ENCODE measurements at places on chromosomes 12 and 14. TPM values are rescaled to one million over a fixed set of nuclear protein-coding genes. Genes with fewer than 3 reads are reported as not detected.

Gene SDR9C7
- 0.22 TPM for total RNA-seq

Gene TMEM52B
- total RNA-seq, result not detected

GRCh38 chr14:89973234-89973823, 17.6 kb downstream of the TDP1 start:
- DNase-seq, result peak; percentile 76

DNA sequence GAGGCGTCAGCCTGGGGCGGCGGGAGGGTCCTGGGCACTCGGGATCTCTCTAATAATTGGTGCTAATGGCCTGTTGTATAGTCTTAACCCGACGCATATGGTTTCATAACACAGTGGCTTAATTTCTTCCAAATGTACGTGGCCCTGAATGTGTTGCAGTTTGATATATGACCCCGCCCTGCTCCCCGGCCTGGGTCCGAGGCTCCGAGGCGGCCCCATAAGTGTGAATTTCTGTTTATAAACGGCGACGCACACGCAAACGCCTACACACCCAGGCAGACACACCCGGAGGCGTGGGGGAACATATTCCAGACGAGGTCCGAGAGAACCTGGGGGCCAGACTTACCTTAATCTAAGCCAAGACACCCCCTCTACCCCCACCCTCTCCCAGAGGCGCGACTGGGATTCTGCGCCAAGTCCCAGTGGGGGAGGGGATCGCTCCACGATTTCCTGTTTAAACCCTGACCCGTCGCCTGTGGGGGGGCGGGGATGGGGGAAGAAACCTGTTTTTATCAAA, 9.7 kb upstream of the HOXC6 start:
- peak; percentile 73 for DNase-seq

- DNase-seq, result no peak
Measured at GRCh38 chr14:104792945-104793702, 2.4 kb downstream of the AKT1 start.

GRCh38 chr12:91178139-91178561, 4.5 kb downstream of the DCN start:
- peak; percentile 93 for DNase-seq

- peak; percentile 17 for DNase-seq
Measured at GRCh38 chr12:100058482-100059029, 73.8 kb upstream of the ANKS1B start.

DNA sequence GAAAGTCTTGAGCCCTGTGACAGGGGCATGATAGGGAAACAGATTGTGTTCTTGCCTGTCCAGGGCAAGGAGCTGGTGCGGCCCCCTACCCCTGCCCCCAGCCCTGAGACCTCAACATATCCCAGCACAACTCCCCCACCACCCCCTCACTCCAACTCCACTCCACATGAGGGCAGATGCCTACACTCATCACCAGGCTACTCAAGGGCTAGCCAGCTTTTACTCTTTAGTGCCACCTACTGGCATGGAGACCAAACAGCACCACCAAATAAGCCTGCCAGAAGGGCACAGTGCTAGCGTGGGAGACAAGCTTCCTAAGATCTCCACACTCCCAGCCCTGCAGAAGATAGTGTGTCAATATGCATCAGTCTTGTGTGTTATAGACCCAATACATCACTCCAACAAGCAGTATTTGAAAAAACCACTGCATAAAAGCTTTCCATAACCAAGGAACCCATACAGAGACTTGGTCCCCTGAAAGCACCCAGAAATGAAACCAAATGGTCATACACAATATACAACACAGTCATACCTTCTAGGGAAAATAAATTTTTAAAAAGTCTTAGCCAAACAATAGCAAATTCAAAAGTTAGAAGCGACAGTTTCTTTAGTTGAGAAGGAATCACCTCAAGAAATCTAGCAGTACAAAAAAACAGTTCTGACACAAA, 154.4 kb downstream of the KCNK10 start:
- DNase-seq, result peak; percentile 12

GRCh38 chr14:80606347-80606772, 335.2 kb downstream of the CEP128 start:
- no peak for DNase-seq

DNA sequence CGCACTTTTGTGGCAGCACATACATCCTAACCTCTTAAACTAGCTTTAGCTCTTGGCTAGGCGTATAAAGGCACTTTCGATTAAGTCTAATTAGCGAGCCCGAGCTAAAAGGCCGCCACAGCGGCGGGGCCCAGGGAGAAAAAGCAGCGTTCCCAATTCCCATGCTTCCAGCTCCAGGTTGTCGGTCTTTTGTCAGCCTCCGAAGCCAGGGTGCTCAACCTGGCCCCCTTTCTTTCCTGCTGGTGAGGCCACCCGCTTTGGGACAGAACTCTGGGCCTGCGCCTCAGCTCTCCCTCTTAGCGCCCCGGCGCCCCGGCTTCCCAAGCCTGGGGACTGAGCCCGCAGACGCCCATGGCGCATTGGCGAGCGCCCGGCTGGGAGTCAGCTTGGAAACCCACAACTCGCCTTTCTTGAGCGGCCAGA, 33.3 kb upstream of the TBX5 start:
- DNase-seq, result no peak

DNA sequence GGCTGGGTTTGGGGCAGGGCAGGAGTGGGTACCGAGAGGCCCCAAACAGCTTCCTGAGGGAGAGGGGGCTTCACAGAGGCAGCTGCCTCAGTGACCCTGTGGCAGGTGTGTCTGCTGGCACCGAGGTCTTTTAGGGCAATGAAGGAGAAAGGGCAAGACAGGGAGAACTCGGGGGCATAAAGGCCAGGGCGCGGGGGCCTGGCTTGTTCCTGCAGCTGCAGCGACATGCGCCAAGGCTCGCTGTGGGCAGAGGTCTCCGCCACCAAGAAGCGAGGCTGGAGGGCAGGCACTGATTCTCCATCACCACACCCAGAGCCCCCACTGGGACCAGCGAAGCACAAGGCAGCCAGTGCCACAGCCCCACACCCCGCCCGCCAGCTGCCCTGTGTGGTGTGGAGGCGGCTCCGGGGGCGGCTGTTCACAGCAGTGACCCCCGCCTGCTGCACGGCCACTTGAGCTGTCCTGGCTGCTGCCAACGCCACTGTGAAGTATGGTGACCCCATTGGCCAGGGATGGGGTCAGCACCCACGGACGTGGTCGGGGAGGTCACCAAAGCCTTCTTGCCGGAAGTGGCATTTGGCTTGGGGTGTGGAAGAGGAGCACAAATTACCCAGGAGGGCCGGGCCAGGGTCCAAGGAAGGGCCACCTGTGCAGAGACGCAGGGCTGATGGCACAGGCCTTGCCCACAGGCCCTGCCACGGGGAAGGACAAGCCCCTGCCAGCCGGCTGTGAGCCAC, 16.4 kb downstream of the BAG5 start:
- peak; percentile 44 for DNase-seq

DNA sequence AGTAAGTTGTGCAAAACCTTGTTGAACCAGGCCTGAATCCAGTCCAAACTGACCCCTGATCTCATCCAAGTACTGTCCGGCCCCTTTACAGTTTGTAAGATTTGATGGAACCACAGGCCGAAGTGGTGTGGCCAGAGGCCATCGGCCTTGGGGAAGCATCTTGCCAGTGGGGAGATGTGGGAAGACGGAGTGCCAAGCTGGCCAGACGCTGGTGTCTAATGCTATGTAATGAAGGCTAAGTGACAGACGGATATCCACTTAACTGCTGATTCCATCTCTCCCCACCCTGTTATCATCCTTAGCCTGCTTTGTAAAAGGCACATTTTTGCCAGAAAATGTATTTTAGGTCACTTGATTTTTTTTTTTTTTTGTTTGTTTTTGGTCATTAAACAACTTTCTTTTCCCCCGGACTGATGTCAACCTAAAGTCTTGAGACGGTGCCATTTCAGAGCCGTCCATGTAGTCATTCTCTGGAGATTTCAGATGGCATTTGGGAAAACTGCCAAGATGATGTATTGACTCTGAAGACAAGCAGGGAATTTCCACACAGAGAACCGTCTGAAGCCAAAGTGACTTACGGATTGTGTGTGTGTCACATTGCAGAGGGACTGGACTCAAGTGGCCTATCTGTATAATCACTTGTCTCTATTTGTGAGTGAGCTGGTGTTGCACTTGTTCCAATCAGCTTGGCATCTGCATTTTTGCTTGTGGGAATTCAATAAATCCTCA, 86.5 kb upstream of the MANSC4 start:
- DNase-seq, result peak; percentile 52

DNA sequence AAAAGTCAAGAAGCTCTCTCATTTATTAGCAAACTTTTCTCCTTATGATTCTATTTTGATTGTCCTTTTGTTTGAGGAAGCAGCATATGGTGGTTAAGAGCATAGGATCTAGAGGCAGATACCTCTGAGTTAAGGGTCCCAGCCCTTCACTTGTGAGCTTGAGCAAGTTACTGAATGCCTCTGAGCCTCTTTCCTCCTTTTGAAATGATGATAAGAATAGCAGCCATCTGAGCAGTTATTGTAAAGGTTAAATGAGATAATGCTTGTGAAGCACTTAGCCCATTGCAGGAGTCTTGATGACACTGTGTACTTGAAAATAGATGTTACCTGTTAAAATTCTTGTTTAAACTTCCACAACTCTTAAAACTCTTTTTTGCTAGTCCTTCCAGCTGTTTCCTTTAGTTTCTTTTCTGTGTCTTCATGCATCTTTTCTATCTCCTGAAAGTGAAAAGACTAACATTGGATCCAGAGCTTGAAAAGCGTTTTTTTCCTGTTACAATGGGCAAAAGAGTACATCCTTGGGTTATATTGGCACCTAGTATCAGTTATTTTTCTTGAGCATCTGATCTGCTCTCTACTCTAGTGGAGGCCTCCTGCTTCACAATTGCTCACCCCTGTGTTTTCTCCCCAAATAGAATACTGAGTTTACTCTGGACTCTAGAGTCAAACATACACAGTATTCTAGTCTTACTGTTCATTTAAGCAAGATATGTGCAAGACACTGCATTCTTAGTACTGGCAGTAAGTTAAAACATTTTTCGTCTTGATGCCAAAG, 3.1 kb downstream of the HIF1A start:
- DNase-seq, result no peak
